Sigmoid colon (tissue), 7 donors: ENCODE measurements at places on chromosomes 4 and X. TPM values are rescaled to one million over a fixed set of nuclear protein-coding genes. Genes with fewer than 3 reads are reported as not detected.

DNA sequence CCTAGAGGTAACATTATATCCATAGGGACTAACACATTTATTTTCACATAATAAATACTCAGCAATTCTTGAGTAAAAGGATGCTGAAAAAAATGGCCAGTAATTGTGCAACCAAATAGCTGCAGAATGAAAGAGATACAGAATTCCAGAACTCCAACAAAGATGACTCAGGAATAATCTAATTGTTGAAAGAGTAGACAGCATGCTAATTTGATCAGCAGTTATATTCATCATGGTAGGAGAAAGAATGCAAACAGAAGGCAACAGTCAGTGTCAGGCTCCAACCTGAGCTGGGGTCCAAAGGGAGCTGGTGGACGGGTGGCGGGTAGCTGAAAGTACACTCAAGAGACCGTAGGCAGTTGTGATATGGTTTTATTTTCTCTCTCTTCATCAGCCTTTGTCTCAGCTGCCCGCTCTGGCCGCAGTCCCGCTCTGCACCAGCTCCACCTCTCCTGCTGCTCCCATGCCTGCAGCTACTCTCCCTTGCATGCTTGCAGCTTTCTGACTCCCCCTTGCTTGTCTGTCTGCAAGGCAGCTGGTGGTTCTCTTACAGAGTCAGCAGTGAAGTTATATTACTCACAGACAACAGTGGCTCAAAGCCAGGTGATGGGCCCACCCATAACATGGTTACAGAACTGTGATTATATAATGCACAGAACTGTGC, 1150.1 kb downstream of the STIM2 start:
- no peak for DNase-seq

- no peak for DNase-seq
These were observed 549.5 kb upstream of the SMIM31 start for GRCh38 chr4:164204434-164204833.

DNA sequence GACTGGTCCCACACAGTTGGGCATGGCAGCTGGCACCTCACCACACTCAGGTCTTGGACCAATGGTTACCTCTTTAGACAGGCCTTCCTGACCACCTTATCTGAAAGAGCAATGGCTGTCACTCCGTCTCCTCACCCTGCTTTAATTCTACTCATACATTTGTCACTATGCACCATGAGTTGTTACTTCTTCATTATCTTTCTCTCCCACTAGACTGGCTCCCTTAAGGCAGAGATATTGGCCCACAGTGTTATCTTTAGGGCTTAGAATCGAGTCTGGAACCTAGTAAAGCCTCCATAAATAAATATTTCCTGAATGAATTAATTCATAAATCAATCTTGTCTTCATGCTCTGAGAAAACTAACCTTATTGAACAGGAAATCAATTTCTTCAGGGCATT, 46.6 kb downstream of the DCHS2 start:
- DNase-seq: no peak

DNA sequence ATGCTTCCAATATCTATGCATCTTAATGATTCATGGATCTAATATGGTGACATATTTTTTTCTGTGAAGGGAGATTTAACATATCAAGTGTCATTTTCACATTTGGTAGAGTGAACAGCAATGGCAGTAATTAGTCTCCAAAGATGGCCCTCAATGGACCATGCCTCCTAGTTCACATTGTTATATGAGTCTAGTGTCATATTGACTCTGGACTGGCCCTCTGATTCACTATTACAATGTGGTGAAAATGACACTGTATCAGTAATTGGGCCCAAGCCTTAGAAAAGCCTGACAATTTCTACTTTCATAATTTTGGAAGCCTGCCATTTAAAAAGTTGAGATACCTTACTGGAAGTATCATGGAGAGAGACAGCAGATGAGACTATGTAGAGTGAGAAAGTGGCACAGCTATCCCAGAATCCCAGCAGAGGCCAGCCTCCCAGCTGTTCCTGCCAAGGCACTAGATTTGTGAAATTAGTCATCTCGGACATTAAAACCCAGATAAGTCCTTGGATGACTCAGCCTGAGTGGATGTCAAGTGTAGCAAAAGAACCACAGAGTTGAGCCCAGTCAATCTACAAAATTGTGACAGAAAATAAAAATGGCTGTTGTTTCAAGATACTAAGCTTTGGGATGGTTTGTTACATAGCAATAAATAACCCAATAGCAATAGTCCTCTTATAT, 68.4 kb downstream of the ARHGEF38 start:
- no peak for DNase-seq

DNA sequence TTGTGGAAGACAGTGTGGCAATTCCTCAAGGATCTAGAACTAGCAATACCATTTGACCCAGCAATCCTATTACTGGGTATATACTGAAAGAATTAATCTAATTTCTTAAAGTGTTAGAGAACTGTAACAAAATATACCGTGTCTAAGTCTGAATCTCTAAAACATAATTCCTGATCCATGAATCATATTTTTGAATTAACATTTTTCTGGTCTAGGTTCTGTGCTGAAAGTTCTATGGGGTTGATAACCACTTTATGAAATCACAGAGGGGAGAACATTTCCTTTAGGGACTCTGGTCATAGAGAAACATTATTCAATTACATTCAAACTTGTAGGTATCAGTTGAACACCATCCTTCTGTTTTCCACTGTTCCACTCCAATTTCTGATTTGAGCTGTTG, 91.9 kb upstream of the ETNPPL start:
- DNase-seq: no peak

- no peak for DNase-seq
These were observed 535.3 kb upstream of the RPS6KA3 start for GRCh38 chrX:20802036-20802435.

GRCh38 chrX:129659861-129660260, 5.1 kb upstream of the APLN start:
- DNase-seq: no peak

GRCh38 chrX:71302461-71303213, 1.1 kb downstream of the ITGB1BP2 start:
- no peak for DNase-seq

DNA sequence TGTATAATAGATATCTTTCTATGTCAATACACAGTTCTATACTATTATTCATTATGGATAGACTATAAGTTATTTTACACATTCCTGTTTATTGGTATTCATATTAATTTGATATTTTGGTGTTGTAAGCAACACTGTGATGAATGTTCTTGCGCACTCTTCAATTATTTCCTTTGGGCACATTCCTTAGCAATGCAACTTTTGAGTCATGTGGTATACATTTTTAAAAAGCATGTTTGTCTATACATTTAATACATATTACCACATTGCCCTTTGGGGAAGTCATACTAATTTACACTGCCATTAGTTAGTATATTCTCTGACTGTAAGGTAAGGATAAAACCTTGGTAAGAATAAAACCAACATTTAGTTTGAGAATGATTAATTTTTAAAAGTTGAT, 21.0 kb downstream of the FRAS1 start:
- DNase-seq: no peak

ADGRL3 gene
- polyA plus RNA-seq: 0.23 TPM

LRAT gene
- 0.25 TPM for polyA plus RNA-seq

BMX gene
- 4.8 TPM for polyA plus RNA-seq

CDKL2 gene
- not detected for polyA plus RNA-seq

TNMD gene
- not detected for polyA plus RNA-seq

SHISA3 gene
- 2.1 TPM for polyA plus RNA-seq

PABPC1L2B gene
- polyA plus RNA-seq: 0.03 TPM

MAGED1 gene
- polyA plus RNA-seq: 31.4 TPM

XAGE1B gene
- not detected for polyA plus RNA-seq
